ENCODE measurements at places on chromosomes 1 and 21.

DNA sequence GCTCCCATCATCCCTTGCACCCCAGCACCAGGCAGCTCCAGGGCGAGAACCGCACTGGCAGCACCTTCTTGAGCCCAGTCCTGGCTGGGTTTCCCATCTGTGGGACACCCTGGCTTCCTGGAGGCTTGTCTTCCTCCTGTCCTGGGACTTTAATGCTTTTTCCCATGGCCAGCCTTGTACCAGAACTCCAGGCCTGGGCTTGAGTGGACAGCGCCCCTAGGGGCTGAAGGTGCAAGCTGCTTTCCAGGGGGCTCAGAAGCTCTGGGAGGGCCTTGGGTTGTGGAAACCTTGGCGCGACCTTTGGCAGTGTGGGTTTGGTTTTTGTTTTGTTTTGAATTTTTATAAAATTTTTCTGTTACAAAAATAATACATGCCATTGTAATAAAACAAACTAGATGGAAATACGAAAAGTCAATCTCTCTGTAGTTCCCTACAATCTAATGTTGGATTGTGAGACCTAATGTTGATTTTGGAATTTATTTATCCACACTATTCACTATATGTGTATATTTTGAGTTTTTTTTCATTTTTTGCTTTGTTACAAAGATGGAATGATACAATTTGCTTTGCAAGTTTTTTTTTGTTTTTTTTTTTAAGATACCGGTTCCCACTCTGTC is 33.8 kb upstream of the RPL11 start:
- DNase-seq, result peak; percentile 19

DNA sequence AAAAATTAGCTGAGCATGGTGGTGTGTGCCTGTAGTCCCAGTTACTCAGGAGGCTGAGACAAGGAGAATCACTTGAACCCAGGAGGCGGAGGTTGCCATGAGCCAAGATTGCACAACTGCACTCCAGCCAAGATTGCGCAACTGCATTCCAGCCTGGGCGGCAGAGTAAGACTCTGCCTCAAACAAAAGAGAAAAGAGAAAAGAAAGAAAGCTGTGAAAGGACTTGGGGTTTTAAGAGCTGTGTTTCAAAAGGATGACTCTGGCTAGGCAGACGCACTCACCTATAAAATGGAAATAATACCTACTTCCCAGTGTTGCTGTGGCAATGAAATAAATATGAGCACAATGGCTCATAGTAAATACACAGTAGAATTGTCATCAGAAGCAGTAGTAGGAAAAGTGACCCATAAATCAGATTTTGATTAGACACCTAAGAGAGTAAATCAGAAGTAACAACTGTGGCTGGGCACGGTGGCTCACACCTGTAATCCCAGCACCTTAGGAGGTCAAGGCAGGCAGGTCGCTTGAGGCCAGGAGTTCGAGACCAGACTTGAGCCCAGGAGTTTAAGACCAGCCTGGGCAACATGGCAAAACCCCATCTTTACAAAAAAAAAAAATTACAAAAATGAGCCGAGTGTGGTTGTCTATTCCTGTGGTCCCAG is 45.9 kb upstream of the PUM1 start:
- no peak for DNase-seq

DNA sequence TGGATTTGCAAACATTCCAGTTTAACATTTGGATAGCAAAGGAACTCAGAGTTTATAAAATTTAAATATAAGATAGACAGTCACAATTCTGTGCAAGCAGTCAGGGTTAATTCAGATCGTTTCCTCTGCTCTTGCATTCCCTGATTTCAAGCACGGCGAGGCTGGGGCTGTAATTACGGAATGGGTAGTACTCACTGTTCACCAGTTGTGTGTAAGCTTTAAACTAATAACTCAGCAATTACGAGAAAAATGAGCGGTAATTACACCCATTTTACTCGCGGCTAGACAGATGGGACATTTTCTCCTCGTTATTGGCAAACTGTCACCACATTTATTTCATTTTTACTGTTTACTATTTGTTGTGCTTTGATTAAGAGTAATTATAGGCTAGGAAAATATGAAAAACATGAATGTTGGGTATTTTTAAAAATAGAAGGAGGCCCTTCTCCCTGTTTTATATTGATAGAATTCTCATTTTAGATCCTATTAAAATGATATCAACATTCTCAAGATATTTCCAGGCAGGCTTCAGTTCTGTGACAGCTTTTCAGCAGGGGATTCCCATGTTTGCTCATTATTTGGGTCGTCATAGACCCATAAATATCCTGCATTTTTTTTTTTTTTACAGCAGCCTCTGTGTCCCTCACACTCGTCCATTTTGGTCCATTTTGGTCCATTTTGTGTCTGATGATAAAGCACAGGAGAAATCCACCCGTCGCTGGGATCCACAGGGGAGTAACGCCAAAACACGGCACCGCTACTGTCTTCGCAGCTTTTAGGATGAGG is 208.3 kb downstream of the DSCAM start:
- DNase-seq, result no peak

- DNase-seq, result no peak
Measured at GRCh38 chr1:24639881-24640280, 3.2 kb upstream of the SRRM1 start.

GRCh38 chr1:23187637-23188036 is 19.0 kb upstream of the LUZP1 start:
- DNase-seq, result no peak

DNA sequence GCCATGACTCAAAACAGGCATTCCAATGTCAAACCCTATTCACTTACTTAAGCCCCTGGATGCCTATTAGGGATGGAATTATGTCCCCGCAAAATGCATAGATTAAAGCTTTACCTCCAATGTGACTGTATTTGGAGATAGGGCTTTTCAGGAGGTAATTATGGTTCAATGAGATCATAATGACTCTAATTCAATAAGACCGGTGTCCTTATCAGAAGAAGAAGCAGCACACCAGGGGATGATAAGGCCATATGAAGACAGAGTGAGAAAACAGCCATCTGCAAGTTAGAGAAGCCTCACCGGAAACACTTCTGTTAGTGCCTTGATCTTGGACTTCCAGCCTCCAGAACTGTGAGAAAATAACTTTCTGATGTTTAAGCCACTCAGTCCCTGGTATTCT is 1131.8 kb upstream of the TMPRSS15 start:
- no peak for DNase-seq

- no peak for DNase-seq
Measured at GRCh38 chr1:203083463-203083921, 2.3 kb downstream of the MYOG start.

- DNase-seq, result no peak
Measured at GRCh38 chr1:182191381-182192115, 130.0 kb upstream of the ZNF648 start.

All from stimulated activated CD8-positive, alpha-beta memory T cell treated with anti-CD3 and anti-CD28 coated beads, Interleukin-15, amount 100 ng/mL, for 48 hours (primary cell).